ENCODE measurements at places on chromosomes 5 and 9.

GRCh38 chr5:144547098-144547499 lies 376.4 kb downstream of the KCTD16 start:
- no peaks in the 10 kb centered on the region for H3K36me3 ChIP-seq
- H3K4me3 ChIP-seq, result no peak overlapping the region
- no peak overlapping the region for H3K27ac ChIP-seq
- no peaks in the 10 kb centered on the region for H3K4me1 ChIP-seq
- DNase-seq, result no peak

DNA sequence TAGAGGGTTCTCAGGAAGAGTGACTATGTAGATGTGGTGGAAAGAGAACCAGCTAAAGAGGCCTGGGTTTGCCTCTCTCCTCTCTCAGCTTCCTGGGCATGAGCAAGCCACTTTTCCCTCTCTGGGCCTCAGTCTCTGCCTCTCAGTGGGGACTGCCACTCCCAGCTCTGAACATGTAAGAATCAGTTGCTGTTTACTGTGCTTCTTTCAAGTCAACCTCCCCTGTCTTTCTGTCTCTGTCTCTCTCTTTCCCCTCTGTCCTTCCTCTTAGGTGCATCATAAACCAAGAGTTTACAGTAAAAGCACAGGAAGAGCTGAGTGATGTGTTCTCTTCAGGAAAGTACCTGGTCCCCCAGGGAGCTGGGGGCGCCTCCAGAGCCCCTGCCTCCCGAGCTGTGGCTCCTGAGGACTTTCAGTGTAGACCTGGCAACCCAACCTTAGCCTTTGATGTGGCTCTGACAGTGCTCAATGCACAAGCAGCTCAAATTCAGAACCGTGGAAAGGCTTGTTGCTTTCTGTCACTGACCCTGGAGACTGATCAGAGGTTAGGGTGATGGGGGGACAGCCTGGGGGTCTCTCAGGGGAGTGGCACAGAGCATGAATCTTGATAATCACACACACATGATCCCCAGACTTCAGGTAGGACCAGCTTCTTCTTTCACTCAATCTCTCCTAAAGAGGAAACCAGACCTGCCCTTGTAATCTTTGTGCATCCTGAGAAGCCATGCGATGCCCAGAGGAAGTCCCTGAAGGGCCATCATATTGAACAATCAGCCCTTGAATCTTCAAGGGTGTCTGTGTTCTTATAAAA lies 59.4 kb upstream of the TNFSF8 start:
- H3K27ac ChIP-seq, result no peak overlapping the region
- peak; percentile 64 for DNase-seq
- no peak overlapping the region for H3K4me3 ChIP-seq
- no peaks in the 10 kb centered on the region for H3K27me3 ChIP-seq
- H3K4me1 ChIP-seq, result peaks cover 7% of the 10 kb centered on the region

DNA sequence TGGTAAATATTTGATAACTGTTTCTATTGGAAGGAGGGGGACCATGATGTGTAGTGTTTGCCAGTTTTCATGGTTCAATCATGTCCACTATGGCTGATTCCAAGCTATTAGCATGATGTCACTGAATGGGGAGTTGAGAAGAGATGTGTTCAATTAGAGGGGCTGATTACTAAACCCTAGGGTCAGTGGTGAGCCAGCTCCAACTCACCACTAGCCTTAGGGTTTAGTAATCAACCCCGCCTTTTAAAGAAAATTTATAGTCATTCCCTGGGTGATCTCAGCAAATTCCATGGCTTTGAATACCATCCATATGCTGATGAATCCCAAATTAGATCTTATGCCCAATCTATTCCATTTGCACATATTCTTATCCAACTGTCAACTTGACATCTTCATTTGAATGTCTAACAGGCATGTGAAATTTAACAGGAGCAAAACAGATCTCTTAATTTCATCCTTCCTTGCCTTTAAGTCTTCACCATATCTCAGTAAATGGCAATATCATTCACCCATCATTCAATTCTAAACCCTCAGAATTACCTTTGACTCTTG lies 98.8 kb downstream of the GCNT1 start:
- H3K4me1 ChIP-seq, result peaks cover 2% of the 10 kb centered on the region
- H3K27ac ChIP-seq, result no peak overlapping the region
- H3K27me3 ChIP-seq, result no peaks in the 10 kb centered on the region
- H3K4me3 ChIP-seq, result no peak overlapping the region
- no peaks in the 10 kb centered on the region for H3K36me3 ChIP-seq

GRCh38 chr5:58318468-58318867 lies 141.4 kb downstream of the PLK2 start:
- H3K4me3 ChIP-seq, result no peak overlapping the region
- H3K27me3 ChIP-seq, result no peaks in the 10 kb centered on the region
- no peak for DNase-seq
- H3K27ac ChIP-seq, result no peak overlapping the region
- H3K36me3 ChIP-seq, result no peaks in the 10 kb centered on the region
- no peaks in the 10 kb centered on the region for H3K4me1 ChIP-seq

GRCh38 chr9:83698976-83699585 lies 8.7 kb downstream of the UBQLN1 start:
- H3K36me3 ChIP-seq, result no peaks in the 10 kb centered on the region
- no peaks in the 10 kb centered on the region for H3K27me3 ChIP-seq
- no peak for DNase-seq
- H3K4me3 ChIP-seq, result no peak overlapping the region
- peaks cover 13% of the 10 kb centered on the region for H3K4me1 ChIP-seq
- no peak overlapping the region for H3K27ac ChIP-seq

GRCh38 chr5:55316289-55316688 lies 8.5 kb downstream of the MTREX start:
- DNase-seq, result no peak
- H3K27ac ChIP-seq, result no peak overlapping the region
- peaks cover 2% of the 10 kb centered on the region for H3K4me1 ChIP-seq
- peaks cover 2% of the 10 kb centered on the region for H3K36me3 ChIP-seq
- H3K27me3 ChIP-seq, result no peaks in the 10 kb centered on the region

Measured in natural killer cell (primary cell).